ENCODE measurements at places on chromosomes 16 and 17.

- DNase-seq = no peak
These were observed 101.4 kb downstream of the PITPNC1 start for GRCh38 chr17:67478401-67479041.

GRCh38 chr16:57873218-57873617 is 70.9 kb upstream of the KIFC3 start:
- no peak for DNase-seq

DNA sequence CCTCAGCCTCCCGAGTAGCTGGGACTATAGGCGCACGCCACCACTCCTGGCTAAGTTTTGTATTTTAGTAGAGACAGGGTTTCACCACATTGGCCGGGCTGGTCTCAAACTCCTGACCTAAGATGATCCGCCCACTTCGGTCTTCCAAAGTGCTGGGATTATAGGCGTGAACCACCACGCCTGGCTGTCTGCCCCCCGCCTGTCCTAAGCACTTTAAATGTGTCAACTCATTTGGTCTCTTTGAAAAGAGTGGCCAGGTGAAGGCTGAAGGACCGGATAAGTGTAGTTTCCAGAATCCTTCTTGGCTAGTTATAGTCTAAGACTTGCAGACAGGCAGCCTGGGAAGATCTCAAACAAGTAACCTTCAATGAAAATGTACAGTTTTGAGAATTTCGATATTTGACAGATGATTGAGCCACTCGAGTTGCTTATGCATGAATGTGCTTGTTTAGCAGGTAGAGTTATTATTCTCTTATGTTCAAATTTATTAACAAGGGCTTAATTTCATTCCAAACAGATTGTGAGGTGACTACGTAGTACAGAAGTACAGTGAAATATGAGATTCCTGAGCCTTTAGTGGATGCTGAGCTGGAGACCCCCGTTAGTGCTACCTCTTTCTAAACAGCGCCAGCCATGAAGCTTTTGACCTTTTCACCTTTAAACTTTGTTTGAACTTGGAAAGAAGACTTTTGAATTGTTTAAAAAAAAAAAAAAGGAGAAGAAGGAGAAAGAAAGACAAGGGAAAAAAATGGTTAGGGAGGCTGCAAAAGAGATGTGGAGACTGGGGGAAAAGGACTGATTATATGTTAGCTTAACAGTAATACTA is 164.4 kb upstream of the TBX2 start:
- DNase-seq = no peak

DNA sequence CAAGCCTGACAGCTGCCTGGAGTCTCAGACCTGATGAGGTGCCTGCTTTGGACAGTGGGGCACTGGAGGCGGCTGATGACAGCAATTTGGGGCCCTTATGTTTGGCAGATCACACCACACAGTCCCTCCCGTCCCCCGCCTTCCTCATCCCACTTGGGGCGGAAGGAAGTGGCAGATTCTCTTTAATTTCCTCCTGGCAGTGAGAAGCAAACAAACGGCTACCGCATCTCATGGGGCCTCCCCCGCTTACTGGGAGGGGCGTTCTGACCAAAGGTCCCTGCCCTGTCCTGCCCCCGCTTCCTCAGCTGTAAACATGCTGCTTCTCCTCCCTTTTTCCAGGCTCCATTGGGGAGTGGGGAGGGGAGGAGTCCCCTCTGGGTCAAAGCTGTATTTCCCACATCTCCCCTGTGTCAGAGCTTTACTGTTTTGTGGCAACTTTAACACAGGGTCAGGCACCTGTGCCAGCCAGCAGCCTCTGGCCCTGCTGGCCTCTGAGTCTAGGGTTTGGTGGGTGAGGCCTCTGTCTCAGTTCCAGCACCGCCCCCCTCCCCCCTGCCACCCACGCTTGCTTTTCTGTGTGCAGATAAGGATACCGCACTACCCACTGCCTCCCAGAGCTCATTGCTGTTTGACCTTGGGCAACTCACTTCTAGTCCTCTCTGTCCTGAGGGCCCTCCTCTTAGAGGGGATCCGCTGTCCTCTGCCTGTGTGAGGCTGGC is 5.4 kb upstream of the NFATC3 start:
- DNase-seq = no peak

DNA sequence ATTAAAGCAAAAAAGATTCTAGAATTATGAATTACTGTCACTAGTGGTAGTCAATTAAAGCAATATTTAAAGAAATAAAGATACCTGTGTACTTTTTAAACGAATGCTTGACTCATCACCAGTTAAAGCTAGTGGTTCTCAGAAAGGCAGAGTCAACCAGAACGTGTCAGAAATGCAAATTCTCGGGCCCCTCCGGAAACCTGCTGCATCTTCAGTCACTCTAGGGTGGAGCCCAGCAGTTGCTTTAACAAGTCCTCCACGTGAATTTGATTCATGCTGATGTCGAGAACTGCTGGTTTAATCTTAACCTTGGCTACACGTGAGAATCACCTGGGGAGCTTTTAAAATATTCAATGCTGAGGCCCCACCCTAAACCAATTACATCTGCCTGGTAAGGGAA is 169.8 kb upstream of the SDK2 start:
- no peak for DNase-seq

- DNase-seq = no peak
These were observed 447.9 kb downstream of the HAPSTR1 start for GRCh38 chr16:9539346-9539745.

DNA sequence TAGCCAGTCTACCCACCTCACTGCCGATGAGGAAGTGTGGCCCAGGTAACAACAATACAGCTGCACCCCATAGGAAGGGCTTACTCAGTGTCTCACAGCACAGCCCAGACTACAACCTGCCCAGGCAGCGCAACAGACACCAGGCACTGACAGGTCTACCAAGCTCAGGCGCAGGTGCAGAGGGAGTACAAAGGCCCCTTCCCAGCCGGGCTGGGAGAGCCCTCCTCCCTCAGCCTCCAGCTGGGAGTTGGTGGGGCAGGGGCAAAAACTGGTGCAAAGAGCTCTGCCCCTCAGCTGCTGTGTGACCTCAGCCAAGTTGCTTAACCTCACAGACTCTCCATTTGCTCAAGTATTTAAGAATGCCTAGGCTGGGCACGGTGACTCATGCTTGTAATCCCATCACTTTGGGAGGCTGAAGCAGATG is 112.6 kb upstream of the LHX1 start:
- DNase-seq = no peak

- no peak for DNase-seq
These were observed 1.2 kb downstream of the RHOT1 start for GRCh38 chr17:32143527-32143870.

DNA sequence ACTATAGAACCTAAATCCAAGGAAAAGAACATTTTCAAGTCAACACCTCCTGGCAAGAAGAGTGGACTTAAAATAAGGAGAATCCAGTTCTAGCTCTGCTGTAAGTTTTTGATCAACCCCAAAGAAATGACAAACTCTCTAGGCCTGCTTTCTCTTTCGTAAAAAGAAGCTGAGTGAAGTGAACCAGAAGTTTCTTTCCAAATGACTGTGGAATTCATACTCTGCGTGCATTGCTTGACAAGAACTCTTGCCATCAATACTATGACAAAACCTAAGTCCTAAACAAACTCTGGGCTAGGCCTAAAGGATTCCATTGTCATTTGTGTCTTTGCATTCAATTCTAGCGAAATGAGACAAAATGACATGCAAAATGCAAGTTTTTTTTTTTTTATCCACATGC is 187.5 kb upstream of the SOX9 start:
- DNase-seq = no peak

- no peak for DNase-seq
These were observed 6.2 kb downstream of the HASPIN start for GRCh38 chr17:3729881-3730280.

DNA sequence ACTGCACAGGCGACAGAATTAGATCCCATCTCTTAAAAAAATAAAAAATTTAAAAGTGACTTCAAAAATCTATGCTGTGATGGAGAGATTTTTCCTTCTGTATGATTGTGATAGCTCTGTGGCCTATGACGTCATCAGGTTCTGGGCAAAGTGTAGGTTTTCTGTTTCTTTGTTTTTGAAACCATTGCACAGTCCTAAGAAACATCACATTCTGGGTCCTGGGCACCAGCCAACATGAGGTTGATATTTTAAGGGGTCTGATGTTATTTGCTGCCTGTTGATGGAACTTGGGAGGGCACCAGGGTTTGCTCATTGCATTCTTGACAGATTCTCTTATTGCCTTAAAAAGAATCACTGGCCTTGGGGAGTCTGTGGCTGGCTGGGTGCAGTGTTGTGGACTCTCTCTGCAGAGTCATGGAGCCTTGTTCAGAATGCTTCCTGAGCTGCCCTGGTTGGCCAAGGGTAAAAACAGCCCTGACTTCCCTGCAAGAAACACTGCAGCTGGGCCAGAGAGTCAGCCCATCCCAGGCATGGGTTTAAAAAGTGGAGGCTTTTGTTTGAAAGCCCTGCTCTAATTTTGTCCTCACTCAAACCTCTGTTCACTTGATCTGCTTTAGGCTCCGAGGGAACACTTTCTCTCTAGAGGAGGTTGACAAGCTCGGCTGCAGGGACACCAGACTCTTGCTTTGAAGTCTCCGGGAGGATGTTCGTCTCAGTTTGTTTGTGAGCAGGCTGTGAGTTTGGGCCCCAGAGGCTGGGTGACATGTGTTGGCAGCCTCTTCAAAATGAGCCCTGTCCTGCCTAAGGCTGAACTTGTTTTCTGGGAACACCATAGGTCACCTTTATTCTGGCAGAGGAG is 10.5 kb upstream of the CYLD start:
- no peak for DNase-seq

GRCh38 chr17:44473367-44473766 is 29.8 kb downstream of the GPATCH8 start:
- no peak for DNase-seq

DNA sequence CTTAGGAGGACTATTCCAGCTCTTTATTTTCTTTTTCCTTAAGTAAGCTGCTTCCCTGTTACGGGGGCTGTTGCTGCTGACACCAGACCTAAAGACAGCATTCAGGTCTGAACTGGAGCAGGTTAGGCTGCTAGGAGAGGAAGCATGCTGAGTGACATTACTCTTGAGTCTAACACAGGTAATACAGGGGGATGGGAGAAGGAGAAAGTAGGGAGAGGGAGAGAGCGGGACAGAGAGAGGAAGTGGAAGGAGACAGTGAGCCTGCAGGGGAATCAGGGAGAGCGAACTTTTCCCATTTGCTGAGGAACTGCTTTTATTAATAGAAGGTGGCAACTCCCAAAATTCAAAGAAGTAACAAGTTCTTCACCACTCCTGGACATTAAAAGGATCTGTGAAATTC is 130.9 kb downstream of the PARN start:
- no peak for DNase-seq

GRCh38 chr16:31082368-31083045 is 6.2 kb downstream of the PRSS53 start:
- DNase-seq = no peak

DNA sequence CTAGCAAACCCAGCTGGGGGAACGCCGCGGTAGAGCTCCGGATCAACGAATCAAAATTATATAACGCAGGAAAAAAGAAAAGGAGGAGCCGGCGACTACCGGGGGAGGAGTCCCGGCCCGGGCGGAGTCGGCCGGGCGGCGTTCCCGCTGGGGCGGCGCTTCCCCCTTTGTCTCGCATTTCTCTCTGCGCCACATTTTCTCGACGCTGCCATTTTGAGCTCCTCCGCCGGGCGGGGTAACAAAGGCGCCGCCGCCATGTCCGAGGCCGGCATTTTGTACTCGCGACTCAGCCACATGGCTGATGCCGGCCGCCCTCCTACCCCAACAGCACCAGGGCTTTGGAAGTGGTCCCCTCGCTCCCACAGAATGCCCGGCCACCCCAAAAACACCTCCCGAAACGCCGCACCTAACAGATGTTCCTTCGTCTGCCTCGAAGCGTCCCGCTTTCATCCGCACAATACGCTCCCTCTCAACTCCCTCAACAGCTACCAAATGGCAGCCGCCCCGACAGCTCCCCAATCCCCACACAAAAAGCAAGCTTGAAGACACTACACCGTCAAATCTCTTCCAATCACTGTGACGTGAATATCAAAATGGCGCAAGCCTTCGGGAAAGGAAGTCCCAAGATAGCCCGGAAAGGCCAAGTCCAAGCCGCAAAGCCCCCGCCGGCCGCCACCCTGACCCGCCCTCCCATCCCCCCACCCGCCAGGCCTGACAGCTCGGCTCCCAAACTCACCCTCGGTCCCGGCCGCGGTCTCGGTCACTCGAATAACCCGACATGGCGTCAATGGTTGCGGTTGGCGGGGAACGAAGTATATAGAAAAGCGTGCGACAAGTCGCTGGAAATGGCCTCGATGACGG is 519 bp downstream of the DDX5 start:
- DNase-seq = no peak

DNA sequence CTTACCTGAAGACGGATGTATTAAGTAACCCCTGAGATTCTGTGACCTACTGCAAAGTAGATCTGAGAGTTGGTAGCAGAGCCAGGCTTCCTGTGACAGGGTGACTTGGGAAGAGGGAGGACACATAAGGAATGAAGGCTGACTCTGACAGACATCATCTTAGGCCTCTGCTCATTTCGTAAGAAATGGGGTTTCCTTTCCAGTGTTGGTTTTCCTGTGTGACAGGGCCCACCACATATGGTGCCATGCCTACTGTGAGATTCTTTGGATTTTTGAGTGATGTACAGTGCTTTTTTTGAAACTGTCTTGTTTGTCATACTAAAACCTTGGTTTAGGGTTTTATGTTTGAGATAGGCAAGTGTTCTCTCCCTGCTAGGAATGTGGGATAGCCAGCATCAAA is 12.7 kb downstream of the LIG3 start:
- no peak for DNase-seq

DNA sequence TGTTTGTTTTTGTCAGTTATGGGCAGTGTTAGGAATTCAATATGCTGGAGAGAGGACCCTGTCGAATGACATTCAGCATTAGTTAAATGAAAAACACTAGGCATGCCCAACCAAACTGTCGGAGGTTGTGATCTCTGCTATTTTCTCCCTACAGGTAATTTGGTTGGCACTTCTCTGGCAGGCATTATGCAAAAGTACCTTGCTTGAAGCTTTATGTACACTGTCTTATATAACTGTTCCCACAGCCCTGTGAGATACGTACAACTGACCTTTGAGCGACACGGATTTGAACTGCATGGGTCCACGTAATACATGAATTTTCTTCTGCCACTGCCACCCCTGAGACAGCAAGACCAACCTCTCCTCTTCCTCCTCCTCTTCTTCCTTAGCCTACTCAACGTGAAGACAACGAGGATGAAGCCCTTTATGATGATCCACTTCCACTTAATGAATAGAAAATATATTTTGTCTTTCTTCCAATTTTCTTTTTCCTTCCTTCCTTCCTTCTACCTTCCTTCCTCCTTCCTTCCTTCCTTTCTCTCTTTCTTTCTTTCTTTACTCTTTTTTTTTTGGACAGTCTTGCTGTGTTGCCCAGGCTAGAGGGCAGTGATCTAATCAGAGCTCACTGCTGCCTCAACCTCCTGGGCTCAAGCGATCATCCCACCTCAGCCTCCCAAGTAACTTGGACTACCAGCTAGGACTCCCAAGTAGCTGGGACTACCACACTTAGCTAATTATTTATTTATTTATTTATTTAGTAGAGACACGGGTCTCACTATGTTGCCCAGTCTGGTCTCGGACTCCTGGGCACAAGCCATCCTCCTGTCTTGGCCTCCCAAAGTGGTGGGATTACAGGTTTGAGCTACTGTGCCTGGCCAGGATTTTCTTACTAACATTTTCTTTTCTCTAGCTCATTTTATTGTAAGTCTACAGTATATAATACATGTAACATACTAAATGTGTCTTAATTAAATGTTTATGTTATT is 77.3 kb downstream of the WIPI1 start:
- no peak for DNase-seq

Data from cortex of kidney (tissue), 1 donor.